Umbilical cord (tissue), 2 donors: ENCODE measurements at places on chromosomes 3 and 15.

- no peak for DNase-seq
Observed at GRCh38 chr3:90025019-90025418, 917.6 kb downstream of the EPHA3 start.

GRCh38 chr3:45067486-45067885 lies 41.4 kb downstream of the CLEC3B start:
- DNase-seq, result no peak

DNA sequence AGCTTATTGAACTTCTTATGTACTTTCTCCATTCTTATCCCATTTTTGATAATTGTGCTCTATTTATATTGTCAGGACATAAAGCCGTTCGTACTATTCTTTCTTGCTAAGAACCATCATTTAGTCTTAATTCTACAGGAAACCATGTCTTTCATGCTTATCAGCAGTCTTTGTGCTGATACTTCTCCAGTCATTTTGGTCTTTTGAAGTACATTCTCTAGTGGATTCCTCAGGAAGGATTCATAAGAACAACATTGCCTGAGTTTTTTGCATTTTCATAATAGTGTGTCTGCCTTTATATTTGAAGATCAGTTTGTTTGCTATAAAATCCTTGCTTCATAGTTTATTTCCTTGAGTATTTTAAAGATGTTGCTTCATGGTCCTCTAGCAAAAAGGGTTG lies 126.6 kb upstream of the NEO1 start:
- DNase-seq, result peak; percentile 16

DNA sequence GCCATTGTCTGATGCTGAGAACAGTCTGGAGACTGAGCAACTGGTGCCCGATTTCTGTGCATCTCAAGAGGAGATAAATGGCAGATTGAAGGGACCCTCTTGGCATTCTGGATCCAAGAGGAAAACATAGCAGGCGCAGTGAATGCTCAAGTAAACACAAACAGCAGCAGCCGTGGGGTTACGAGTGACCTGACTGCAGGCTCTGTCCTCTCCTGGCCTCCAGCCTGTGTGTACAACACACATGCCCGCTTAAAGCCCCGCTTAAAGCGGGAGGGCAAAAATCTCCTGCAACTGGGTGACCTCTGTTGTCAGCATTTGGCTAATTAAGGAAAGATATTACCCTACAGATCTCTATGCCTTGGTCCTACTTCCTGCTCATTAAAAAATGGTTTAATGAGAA lies 120.5 kb downstream of the GREM1 start:
- no peak for DNase-seq

DNA sequence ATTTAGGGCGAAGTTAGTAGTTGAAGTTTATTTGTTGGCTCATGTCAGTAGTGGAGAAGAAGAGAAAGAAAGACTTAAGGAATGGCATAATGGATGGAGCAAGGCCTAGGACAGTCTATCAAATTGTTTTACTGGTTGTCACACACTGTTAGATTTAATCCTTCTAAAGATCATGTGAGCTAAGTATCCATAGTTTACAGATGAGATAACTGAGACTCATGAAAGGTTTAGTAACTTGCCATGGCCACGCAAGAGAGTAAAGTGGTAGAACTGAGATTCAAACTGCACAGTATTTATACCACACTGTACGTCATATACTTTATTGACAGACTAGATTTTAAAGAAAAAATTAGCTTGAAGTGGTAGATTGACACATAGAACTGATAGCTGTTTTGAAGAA lies 11.4 kb downstream of the SPRED1 start:
- DNase-seq, result no peak

- DNase-seq, result peak; percentile 35
Observed at GRCh38 chr3:140091143-140091542, 156.2 kb downstream of the CLSTN2 start.

GRCh38 chr3:109278141-109278540 lies 38.2 kb downstream of the DPPA2 start:
- no peak for DNase-seq

GRCh38 chr3:195285372-195285771 lies 14.4 kb upstream of the XXYLT1 start:
- DNase-seq, result no peak

DNA sequence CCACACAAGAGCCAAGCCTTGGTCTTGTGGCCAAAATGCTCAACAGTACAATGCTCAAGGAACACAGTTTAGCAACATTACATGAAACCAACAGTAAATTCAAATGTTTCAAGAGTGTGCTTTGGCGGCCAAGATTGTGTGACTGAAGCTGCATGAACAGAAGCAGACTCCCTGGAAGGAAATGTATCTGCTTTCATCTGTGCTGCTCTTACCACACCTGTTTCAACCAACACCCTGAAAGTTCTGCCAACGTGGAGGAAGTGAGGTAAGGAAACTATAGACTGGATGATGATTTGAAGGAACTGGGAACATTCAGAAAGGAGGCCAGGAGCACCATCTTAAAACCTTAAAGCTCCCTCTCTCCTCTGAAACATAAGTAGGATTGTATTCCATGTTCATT lies 55.7 kb downstream of the MB21D2 start:
- no peak for DNase-seq

DNA sequence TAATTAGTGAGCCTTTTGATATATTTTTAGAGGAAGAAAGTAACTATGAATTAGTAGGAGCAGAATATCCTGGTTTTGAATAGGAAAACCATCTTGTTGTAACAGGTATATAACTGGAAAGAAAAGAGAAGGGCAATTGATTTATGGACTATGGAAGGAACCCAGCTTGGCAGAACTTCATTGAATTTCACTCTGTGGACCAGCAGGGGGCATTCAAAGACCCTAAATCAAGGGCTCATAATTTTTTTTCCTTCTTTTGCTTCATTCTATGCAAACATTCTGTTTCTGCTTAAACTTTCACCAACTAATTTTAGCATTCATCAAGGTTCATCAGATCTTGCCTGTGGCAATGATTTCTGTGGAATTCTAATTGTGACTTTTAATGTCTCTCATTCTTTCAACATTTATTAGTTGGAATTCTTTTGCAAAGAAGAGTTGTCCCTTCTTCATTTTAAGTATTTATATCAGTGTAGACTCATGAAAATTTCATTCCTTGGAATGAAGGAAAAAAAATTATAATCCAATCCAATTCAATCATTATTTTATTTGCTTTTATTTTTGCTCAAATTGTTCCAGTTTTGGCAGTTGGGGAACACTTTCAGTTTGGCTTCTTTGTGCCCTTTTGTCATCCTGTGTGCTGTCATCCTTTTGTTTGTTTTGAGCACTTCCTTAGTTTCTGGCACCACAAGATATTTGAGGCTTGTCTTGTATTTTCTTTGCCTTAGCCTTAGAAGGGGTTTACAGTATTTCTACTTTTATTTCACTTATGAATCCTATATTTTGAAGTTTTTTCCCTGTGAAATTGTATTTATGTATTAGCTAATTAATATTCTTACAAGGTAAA lies 30.4 kb downstream of the NXPE3 start:
- peak; percentile 31 for DNase-seq

- peak; percentile 78 for DNase-seq
Observed at GRCh38 chr3:107846279-107846852, 244.5 kb downstream of the CD47 start.

- DNase-seq, result no peak
Observed at GRCh38 chr3:10173095-10173925, 8.6 kb downstream of the IRAK2 start.
